ENCODE measurements at places on chromosomes 11 and 22.

DNA sequence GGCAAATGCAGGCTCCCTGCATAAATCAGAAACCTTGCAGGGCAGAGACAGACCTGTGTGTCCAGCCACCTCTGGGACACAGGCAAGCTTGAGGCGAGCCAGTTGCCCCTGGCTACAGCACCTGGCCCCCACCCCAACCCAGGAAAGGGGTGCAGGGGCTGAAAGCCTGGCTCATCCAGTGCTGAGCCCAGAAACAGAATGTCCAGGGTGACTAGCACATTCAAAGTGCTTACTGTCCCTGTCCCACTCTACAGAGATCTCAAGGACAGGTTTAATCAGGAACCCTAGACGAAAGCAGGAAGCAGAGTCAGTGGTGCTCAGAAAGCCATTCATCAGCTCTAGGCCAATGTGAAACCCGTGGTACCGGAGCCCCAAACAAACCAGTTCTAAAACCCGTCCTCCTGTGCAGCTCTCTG lies 31.9 kb downstream of the PLEKHA7 start:
- no peak for DNase-seq

DNA sequence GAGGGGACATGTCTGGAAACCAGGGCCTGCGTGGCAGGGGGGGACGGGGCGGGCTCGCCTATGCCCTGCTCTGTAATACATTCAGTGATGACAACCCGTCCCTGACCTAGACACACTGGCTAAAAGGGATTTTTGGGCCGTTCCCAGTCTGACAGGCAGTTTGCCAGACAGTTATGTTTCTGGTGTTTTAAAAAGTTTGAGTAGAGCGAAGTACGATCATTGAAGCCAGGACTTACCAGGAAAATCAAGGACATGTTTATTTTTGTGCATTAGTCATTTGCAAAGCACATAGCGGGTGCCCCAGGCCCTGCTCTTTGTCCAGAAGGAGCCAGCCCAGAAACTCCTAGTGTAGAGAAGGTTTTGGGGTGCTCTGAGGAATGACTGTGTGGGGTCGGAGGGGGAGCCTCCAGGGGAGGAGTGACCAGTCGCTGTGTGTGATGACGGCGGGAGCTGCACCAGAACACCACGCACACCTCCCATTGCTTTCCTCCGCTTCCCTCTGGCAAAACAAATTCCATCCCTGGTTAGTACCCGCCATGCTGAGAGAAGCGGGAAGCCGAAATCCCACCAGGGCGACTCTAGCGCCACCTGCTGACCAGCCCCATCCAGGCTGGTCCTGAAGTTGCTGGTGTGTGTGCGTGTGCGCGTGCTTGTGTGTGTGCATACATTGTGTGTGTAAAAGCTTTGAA lies 50.8 kb downstream of the FBLN1 start:
- DNase-seq = peak; percentile 93

DNA sequence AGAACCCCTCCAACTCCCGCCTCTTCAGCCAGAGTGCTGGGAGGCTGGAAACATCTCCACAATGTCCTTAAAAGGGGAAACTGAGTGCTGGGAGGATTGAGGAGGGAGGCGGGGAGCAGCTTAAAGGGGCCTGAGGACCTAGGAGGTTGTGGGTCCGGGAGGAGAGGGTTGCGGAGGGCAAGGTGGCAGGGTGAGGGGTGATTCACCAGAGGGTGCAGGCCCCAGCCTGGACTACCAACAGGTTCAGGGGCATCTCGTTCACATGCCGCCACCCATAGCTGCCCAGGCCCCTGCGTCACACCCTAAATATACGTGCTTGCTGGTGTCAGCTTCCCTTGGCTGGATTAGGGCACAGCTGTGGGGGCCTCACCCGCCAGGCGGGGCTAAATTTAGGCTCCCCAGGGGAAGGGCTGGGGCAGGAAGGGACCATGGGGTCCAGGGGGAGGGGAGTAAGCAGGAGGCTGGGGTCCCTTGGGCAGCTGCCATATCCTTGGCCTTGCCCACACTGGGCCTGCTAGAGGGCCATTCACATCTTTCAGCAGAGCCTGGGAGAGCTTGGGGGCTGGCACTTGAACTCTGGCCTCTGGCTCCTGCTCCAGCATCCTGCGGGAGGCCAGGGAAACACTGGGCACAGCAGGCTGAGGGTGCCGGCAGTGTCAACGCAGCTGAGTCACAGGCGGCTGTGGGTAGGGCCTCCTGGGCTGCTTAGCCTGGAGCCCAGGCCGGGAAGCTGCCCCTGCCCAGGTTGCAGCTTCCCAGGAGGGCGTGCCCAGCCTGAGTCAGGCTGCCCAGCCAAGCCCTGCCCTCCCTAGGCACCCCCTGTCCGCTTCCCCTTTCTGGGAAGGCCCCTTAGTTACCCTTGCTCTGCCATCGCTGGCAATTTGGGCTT lies 1.3 kb downstream of the EHBP1L1 start:
- DNase-seq = peak; percentile 67

- DNase-seq = no peak
Measured at GRCh38 chr22:46428602-46429324, 93.2 kb downstream of the TRMU start.

- DNase-seq = no peak
Measured at GRCh38 chr11:69708736-69709401, 5.0 kb upstream of the FGF19 start.

GRCh38 chr11:35539256-35539655 lies 13.8 kb upstream of the PAMR1 start:
- DNase-seq = peak; percentile 35

GRCh38 chr11:73210916-73211667 lies 7.0 kb upstream of the P2RY2 start:
- DNase-seq = no peak

- no peak for DNase-seq
Measured at GRCh38 chr11:119828819-119829218, 99.8 kb upstream of the NECTIN1 start.

GRCh38 chr11:68287419-68287818 lies 15.6 kb upstream of the C11orf24 start:
- DNase-seq = no peak

DNA sequence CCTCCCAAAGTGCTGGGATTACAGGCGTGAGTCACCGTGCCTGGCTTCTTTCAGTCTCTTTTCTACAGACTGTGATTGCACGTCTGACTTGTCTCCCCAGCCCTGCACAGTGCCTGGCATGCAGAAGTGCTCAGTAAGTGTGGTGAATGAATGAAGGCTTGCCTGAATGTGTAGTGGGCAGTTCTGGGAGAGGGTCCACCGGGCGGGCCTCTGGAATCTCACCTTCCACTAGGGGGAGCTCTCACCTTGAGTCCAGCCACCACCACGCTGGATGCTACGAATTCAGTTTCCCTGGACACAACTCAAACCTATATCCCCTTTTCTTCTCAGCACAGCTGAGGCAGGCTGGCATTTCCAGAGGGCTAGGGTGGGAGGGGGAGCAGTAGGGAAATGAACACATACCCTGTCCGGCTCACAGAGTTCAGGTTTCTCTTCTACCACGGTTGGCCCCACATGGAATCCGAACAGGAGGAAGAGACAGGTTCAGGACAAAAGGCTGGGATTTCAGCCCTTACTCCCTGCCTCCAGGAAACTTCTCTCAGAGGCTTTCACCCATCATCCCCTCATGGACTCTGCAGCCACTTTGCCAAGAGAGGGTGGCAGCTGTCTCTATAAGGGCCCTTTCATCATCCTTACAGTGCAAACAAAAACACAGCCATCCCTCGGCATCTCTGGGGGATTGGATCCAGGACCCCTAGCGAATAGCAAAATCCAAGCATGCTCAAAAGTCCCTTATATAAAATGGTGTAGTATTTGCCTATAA lies 86.8 kb downstream of the NECTIN1 start:
- no peak for DNase-seq

DNA sequence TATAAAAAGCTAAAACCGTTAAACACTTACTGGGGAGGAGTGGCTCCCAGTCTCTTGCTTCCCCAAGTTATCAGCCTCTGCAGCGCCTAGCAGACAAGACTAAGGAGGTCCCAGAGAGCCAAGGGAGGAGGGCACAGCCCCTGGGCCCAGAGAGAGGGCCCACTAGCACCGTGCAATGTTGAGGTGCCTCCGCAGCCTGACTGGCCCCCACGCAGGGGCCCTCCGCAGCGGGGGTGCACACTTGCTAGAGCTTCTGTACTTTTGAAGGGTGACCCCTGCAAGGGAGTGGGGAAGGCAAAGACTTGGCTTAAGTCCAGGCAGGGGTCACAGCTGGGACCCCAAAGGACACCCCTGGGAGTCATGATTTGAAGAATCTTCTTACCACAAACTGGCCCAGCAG lies 98.0 kb downstream of the ADAMTS15 start:
- DNase-seq = no peak

- no peak for DNase-seq
Measured at GRCh38 chr11:80613655-80614054, 1172.8 kb upstream of the TENM4 start.

- DNase-seq = no peak
Measured at GRCh38 chr11:67999704-68000103, 4.2 kb downstream of the UNC93B1 start.

- DNase-seq = peak; percentile 6
Measured at GRCh38 chr11:77019976-77020595, 14.1 kb upstream of the B3GNT6 start.

- no peak for DNase-seq
Measured at GRCh38 chr11:115244758-115245157, 259.5 kb downstream of the CADM1 start.

GRCh38 chr11:113991718-113992458 lies 17.0 kb downstream of the HTR3A start:
- DNase-seq = no peak

GRCh38 chr11:115421352-115421991 lies 82.7 kb downstream of the CADM1 start:
- peak; percentile 21 for DNase-seq

GRCh38 chr11:11292839-11293238 lies 60.2 kb downstream of the CSNK2A3 start:
- no peak for DNase-seq

DNA sequence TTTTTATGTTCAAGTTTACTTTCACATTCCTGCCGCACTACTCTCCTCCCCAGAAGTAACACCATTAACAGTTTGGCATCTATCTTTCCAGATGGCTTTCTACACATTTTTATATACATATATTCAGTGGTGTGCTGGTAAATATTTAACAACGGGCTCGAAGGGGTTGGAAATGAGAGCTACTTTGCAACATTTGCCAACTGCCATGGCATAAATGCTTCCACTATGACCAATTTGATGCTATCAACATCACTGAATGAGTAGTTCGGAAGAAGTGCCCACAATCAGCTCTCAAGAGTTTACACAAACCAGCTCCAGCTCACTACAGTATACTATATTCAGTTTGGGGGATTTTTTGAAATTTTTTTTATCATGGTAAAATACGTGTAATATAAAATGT lies 55.2 kb downstream of the RELT start:
- no peak for DNase-seq

- peak; percentile 24 for DNase-seq
Measured at GRCh38 chr22:17773606-17774205, 563 bp downstream of the BID start.

DNA sequence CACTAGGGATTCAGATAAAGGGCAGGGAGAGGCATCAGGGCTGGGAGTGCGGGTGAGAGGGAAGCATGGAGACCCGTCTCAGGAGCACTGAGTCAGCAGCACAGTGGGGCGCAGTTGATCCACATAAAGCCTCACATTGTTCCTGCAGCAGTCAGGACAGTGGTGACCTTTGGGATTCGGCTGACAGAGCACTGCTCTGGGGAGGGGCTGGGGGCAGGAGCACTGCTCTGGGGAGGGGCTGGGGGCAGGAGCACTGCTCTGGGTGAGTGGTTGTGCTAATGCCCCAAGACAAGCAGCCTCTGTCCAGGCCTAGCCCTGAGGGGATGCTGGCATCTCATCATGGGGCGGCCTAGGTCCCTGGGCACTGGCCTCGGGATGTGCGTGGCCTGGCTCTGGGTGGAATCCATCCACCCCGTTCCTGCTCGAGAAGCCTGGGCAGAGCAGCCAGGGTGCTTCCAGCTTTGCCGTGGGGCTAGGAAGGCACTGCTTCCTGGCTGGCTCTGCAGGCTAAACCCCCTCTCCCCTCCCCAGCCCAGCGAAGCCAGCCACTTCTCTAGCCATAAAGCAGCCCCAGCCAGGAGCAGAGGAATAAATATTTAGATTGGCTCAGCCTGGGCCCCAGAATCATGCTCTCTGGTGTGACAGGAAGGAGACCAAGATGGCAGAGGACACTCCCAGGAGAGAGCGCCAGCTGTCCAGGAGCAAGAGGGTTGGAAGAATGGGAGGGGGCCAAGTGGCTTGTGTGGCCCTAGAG lies 7.3 kb downstream of the OAF start:
- no peak for DNase-seq

DNA sequence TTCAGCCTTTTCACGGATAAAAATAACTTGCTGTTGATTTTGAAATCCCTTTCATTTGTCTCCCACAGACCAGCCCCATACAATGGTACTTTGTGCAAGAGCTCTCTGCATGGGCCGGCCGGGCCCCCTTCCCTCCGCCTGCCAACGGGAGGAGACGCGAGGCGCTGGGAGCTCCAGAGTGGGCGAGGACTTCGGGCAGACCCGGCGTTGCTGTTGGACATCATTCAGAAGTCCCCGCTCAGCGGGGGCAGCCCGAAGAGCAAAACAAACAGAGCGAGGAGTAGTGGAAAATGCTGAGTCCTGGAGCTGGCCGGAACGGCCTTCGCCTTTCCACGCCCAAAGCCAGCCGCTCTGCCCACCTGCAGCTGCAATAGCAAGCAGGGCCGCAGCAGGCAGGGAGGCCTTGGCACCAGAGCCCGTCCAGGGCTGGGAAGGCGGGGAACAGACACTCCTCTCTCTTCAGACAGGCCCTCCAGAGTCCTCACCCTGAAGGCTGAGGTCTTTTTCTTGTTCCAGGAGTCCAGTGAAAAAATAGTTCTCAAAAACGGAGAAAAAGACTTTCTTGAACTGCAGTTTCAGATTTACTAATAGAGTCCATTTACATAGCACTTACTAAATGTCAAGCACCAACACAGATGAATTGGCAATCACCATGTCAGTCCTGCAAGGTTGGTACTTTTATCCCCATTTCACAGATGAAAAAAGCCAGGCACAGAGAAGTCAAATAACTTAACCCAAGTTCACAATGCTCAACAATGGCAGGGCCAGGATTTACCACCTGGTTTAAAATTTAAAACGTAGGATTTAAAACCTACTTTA lies 135.5 kb downstream of the ETS1 start:
- peak; percentile 61 for DNase-seq

DNA sequence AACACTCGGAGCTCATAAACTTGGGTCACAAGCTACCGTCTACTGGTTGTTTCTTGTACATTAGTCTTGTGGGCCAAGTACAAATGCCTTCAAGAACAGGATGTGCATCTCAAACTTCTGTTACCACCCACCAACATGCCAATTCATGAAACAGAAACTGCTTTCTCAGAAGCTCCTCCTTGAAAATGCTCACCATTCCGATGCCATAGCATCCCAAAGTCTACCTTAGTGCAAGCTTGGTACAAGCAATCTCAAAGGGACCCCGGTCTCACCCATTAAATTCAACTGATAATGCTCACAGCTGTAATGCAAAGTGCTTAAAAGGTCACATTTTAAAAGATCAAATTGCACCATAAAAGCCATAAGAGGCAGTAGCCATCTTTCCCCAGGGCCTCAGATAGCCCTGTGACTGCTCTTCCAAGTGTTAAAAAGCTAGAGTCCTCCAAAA lies 31.8 kb upstream of the CCDC34 start:
- DNase-seq = no peak

GRCh38 chr11:12414611-12415010 lies 37.2 kb downstream of the PARVA start:
- no peak for DNase-seq

Data from fibroblast of skin of scalp (primary cell).